Lower lobe of right lung (tissue), 2 donors: ENCODE measurements at places on chromosomes 5 and 9. TPM values are rescaled to one million over a fixed set of nuclear protein-coding genes. Genes with fewer than 3 reads are reported as not detected.

DNA sequence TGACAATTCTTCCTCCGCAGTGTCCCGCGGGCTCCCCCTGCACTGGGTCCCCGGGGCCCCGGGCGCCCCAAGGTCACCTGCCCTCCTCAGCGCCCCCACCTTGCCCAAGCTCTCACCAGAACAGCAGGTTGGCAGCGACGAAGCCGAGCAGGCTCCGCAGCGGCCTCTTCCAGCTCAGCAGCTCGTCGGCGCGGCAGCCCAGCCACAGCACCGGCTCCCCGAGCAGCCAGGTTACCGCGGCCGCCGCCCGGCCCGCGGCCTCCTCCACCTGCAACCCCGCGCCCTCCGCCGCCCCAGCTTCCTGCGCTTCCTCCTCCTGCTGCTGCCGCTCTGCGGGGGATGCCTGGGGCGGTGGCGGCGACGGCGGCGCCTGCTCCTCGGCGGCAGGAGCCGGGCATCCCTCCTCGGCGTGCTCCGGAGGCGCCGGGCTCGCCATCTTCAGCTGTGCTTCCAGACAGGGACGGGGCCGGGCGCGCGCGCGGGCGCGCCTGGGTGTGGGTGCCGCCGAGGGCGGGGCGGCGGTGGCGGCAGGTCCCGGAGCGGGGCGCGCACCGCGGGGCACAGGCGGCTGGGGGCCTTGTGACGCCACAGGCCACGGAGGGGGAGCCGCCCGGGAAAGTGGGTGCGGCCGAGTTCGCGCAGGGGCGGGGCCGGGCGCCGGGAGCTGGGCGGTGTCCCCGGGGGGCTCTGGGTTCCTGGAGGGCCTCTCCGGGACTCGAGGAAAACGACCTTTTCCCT lies at the start of gene RETREG1:
Gene RETREG1, minus strand, starts transcription at position 462 of the 738 bp plus-strand sequence. Its CDS starts 26 bp downstream, at position 436.
- peak; percentile 82 for DNase-seq

Gene SLC6A7
- total RNA-seq: not detected

DNA sequence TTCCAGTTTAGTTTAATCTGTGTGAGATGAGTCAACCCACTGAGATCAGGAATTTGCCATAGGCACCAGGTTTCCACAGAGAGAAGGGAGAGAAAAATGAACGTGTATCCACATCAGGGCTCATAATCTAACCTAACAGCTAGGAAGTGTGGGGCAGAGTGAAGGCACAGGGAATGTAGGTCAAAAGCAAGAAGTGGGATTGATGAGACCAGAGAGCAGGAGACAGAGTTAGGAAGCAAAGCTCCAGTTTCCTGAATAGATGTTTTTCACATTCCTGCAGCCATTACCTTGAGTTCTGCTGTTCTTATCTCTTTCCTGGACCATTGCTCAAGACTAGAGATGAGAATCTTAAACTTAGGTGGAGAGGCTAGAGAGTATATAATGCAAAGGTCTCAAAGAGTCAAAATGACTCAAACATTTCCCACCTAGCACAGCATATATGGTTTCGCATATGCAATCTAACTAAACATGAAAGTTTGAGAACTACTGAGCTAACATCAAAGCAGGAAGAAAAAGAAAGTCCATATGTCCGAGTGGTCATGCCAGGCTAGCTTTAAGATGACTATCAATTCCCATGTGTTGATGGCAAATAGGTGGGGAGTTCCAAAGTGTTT lies 41.1 kb upstream of the GNAQ start:
- no peak for DNase-seq

DNA sequence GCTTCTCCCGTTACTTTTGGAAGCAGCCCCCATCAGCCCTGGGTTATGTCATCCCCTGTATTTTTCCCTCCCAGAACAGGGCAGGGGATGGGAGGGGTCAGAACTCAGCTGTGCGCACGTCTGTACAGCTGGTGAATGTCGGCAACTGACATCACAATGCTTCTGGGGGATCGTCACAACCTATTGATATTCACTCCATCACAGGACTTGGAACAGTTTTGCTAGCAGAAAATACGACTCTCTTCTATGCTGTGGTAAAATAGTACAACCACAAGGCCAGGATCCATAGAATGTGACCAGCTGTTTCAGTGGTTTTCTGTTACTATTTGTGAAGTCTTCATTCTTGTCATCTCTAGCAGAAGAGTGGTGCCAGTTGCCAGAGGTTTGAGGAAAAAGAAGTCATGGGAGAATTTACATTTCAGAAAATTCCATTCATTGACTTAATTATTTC lies 77.1 kb upstream of the KLF4 start:
- DNase-seq: no peak

Gene SPARC
- 904 TPM for total RNA-seq

DNA sequence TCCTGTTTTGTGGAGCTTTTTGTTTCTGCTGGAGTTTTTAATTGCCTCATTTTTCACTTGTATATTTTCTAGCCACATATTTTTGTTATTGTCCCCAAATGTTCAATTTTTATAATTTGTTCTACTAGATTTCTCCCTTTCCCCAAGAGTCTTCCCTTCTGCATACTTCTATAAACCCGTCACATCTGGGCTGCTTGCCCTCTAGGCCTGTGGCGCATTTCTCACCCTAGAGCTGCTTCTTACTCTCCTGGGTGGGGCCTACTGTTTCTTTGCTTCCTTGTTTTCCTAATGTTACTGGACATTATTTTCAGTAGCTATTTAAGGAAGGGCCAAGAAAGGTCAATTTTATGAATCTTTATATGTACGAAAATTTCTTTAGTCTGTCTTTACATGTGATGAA lies 51.5 kb downstream of the NXNL2 start:
- no peak for DNase-seq

Gene CCDC192
- not detected for total RNA-seq

- no peak for DNase-seq
Measured at GRCh38 chr9:121868626-121869025, 217.2 kb downstream of the DAB2IP start.

DNA sequence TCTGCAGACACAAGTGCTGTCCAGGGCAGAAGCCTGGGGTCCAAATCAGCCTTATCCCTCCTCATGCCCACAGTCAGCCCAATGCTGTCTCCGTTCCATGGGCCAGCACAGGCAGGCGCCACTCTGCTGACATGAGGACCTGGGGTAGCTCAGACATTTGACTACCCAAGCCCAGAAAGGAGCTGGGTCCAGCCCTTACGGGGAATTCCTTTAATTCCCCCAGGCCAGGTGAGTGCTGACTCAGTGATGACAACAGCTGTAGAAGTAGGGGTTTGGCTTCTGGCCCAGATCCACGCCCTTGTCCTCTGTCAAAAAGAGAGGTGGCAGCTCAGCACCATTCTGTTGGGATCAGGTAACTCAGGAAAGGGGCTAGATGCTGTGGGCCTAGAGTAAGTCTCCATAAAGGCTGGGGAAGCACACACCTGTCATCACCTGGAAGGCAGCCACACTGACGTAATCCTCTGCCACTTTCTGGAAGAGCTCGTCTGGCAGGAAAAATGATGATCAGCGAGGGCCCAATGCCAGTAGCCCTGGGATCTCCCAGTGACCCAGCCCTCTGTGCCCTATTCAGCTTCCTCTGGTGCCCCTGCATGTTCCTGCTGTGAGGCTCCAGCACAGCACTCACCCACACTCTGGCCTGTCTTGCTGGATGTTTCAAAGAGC lies 1.9 kb downstream of the RAB24 start:
- DNase-seq: peak; percentile 61

DNA sequence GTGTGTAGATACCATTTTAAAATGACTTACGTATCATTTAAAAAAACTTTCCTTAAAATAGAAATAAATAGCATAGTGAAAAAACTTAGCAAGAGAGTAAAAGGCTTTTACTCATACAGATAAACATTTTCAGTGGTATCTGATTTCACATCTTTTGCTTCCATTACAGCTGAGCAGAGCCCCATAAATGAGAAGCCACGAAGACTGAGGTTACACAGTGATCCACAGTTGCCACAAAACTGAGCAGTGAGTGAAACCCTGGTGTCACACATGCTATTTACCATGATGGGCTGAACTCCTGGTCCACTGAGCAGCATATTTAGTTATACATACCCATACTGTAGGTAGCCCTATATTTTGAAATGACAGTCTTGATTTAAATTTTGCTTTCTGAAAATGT lies 401.2 kb downstream of the KIAA0825 start:
- DNase-seq: no peak

DNA sequence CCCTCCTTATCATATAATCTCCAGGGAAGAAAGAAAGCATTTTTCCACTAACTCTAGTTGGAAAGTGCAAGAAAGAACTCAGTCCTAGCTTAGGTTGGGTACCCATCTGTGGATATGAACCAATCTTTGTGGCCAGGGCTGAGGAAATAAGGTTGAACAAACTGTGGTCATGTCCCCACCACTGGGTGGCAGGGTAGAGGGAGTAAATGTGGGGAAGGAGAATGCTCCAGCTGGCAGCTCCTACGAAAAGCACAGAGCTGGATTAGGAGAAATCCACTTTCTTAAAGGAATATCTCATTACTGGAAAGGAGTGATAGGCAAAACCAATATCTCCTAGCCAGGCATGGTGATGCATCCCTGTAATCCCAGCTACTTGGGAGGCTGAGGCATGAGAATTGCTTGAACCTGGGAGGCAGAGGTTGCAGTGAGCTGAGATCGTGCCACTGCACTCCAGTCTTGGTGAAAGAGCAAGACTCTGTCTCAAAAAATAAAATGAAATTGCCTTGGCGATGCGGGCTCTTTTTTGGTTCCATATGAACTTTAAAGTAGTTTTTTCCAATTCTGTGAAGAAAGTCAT lies 175.1 kb downstream of the CCDC192 start:
- no peak for DNase-seq

GRCh38 chr5:142202282-142202681 lies 93.7 kb downstream of the NDFIP1 start:
- no peak for DNase-seq

Gene OR1Q1
- total RNA-seq: not detected

- no peak for DNase-seq
Measured at GRCh38 chr9:16585591-16585990, 284.9 kb downstream of the BNC2 start.

DNA sequence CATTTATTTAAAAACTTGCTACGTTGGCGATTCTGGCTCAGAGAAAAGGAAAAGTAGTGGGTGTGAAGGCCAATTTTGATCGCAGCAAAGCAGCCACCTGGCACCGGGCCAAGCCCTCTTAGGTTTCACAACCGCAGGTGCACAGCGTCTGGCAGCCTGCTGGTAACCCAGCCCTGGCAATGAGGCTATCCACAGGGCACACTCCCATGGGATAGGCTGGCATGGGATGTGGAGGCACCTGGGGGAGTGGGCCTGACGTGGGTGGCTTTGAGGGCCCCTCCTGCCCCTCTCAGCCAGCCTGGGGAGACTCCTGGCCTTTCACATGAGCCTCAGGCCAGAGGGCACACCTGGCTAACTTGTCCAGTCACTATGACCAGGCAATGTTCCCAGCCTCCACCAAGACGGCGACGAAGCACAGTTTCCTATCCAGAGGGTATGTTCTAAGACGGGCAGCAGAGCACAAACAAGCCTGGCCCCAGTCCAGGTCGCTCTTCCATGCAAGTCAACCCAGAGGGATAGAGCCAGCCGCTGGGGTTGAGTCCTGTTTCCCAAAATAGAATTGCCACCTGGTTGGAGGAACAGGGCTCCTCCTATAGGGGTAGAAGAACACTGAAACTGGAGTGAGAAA lies 19.0 kb downstream of the CMBL start:
- peak; percentile 87 for DNase-seq

Gene PCDHA9
- total RNA-seq: 0.32 TPM

DNA sequence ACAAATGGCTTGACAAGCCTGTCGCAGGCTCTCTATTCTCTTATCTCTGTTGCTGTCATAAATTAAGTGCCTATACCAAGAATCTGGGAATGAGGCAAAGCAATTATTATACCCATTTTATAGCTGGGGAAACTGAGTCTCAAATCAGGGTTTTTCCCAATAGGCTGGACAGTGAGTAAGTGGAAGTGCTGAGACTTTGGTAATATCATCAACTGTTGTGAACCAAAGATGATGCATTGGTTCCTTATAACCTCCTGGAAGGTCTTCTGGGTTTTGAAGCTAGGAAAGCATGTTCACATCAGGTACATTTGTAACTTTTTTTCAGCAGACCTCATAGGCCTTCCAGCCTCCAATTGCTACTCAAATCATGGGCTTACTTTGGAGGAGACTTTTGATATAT lies 25.6 kb upstream of the ZCCHC7 start:
- no peak for DNase-seq

GRCh38 chr9:90095682-90096081 lies 490.9 kb downstream of the GADD45G start:
- DNase-seq: no peak

Gene CER1
- not detected for total RNA-seq

Gene AGXT2
- not detected for total RNA-seq

Gene SLC36A3
- total RNA-seq: not detected

Gene DMRT2
- 0.86 TPM for total RNA-seq

- DNase-seq: no peak
Measured at GRCh38 chr5:171578829-171579491, 159.5 kb downstream of the FGF18 start.

- DNase-seq: no peak
Measured at GRCh38 chr5:145243016-145243415, 592.1 kb downstream of the PRELID2 start.

DNA sequence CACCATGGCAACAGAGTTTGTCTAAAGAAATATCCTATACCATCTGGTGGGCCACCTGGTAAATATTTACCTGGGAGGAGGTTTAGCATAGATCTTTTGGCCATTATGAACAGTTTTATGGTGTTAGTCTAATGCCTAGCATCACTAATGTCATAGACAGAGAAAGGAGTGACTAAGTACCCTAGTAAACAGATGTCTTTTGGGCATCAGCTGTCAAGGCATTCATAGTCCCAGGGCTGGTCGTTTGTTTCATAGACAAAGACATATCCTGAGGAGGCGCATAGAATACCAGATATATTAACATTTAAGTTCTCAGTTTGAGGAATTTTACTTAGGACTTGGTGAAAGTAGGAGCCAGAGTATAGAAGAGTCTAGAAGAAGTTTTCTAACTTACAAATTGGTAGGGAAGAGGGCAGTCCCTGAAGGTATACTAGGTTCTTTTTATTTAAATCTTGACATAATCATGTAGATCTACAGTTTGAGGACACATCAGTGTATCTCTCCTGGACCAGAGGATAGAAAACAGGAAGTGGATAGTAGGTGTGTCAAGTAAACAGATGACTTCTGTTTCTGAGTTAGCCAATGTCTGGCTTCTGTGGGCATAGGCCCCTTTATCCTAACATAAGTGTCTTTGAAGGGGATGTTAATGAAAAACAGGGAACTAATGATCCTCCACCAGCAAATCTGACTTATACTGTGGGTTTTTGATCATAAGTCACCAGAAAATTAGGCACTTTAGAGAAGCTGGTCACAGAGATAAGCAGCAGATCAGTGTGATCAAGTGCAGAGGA lies 105.0 kb upstream of the PRSS3 start:
- no peak for DNase-seq

Gene TRIM7
- 4.3 TPM for total RNA-seq

Gene IGFBPL1
- total RNA-seq: 0.35 TPM

DNA sequence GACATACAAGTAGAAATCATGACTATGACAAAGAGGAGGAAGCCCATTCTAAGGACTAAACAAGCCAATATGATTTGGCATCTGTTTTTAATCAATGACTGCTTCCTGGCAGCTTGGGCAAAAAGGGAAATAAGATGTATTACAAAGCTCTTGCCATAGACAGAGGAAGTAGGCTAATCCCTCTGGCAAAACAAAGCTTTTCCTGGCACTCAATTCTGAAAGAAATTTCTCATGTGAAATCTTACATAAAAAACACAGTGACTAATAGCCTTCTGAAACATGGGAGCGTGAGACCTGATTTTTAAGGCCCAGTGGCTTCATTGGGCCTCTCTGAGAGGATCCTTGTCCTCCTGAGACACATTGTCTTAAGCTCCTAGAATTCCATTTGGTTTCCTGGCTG lies 93.6 kb downstream of the COL23A1 start:
- no peak for DNase-seq

Gene HACD4
- total RNA-seq: 13.5 TPM

Gene ANKRD34B
- total RNA-seq: 0.30 TPM
